Jurkat, Clone E6-1 (cell line): ENCODE measurements at places on chromosomes 6 and 20.
A peak's percentile ranks its signal among the peaks of the same experiment; 100 is the strongest.

DNA sequence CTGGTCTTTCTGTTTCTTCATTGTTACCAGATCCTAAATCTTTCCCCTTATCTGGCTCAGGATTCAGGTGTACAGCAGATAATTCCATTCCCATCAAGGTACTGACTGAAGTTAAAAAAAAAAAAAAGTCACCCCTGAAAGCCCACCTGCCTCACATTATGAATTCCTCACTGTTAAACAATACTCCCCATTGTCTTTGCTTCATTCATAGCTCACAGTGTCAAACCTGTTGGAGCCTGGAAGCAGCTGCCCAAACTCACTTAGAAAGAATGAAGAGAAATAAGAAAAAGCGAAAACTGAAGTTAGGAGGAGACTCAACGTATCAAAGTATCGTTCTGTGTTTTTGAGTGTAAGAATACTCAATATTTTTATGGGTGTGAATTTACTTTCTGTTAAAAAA, 1.8 kb upstream of the DCBLD1 start:
- no peak for DNase-seq

DNA sequence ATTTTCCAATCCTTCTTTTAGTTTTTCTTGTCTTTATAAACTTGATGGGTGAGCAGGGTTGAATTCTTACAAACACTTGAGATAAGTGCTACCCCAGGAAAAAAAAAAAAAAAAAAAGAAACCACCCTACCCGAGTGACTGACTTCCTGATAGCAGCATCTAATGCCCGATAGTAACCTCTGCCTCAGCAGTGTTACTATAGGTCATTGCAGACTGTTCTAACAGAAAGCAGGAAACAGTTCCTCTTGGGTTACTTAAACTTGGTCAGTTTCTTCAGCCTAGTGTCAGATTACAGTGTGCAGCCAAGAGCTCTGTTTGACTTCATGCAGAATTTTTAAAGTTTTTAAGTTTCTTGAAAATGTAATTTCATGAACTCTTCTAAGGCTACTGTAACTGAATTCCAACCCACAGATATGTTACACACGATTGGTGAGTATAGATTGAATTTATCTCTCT, 2.1 kb downstream of the MYLIP start:
- DNase-seq: peak; percentile 47

DNA sequence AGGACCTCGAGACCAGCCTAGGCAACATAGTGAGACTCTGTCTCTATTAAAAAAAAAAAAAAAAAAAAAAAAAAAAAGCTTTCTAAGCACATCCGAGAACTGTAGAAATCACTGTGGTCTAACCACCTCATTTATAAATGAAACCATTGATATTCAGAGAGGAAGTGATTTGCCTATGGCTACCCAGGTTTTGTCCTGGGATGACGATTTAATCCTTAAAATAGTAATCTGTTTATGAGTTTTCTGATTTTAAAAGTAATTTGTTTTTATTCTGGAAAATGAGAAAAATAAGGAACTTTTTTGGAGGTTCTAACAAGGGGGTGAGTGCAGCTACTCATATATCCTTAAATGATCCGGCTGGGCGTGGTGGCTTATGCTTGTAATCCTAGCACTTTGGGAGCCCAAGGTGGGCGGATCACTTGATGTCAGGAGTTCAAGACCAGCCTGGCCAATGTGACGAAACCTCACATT, 6.5 kb upstream of the BTN3A2 start:
- DNase-seq: peak; percentile 73

- no peak for DNase-seq
Measured at GRCh38 chr6:143155681-143156080, 95.0 kb downstream of the AIG1 start.

DNA sequence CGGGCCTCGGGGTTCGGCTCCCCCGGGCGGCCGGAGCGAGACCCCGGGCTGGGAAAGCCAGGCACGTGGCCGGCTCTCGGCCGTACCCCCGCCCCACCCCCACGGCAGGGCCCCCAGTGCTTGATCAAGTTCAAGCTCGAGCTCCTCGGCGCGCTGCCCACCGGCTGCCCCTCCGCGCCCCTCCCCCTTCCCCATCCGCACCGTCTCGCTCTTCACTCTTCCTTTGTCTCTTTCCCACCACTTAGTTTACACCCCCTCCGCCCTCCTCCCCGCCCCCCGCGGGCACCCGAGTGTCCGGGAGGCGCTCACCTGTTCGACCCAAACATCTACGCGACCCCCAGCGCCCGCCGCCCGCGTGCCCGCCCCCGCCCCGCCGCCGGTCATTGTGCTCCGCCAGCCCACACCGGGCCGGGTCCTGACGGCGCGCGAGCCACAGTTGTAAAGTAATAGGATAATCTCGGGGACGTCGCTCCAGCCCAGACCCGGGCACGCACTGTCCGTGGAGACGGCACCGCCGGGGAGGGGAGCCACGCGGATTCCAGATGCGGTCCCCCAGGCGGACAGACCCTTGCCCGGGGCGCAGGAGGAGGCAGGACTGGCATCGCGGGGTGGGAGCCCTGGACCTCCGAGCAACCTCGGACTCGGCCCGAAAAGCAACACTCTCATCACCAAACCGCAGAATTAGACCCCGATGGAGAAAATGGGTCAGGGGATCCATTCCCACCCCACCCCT, 100.7 kb downstream of the NOL4L start:
- DNase-seq: no peak

- no peak for DNase-seq
Measured at GRCh38 chr6:26304797-26305640, 60.0 kb upstream of the BTN3A2 start.

DNA sequence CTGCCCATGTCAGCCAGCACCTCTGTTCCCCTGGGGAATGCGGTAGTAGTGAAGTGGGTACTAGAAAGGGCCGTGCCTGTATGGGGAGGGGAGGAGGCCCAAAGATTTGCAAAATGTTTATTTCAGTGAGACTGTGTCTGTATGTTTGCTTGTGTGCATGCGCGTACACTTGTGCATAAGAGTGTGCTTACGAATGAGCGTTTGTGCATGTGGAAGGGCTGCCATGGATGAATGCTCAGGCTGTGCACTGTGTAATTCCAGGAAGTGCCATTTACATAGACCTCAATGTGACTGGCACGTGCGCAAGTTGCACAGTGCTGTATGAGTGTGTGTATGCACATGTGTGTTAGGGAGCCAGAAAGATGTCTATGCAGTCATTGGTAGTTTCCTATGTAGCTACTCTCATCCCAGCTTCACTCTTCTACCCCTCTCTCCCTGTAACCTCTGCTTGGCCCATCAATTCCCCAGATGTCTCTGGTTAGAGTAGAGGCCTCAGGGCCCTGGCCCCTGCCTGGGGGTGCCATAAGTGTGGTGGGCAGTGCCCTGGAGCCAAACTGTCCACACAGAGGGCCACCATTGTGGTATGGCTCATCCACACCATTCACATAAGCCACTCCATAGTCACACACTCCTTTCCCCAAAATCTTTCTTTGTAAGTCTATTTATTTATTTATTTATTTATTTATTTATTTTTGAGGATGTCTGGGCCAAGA, 26.8 kb upstream of the SLC22A7 start:
- no peak for DNase-seq

DNA sequence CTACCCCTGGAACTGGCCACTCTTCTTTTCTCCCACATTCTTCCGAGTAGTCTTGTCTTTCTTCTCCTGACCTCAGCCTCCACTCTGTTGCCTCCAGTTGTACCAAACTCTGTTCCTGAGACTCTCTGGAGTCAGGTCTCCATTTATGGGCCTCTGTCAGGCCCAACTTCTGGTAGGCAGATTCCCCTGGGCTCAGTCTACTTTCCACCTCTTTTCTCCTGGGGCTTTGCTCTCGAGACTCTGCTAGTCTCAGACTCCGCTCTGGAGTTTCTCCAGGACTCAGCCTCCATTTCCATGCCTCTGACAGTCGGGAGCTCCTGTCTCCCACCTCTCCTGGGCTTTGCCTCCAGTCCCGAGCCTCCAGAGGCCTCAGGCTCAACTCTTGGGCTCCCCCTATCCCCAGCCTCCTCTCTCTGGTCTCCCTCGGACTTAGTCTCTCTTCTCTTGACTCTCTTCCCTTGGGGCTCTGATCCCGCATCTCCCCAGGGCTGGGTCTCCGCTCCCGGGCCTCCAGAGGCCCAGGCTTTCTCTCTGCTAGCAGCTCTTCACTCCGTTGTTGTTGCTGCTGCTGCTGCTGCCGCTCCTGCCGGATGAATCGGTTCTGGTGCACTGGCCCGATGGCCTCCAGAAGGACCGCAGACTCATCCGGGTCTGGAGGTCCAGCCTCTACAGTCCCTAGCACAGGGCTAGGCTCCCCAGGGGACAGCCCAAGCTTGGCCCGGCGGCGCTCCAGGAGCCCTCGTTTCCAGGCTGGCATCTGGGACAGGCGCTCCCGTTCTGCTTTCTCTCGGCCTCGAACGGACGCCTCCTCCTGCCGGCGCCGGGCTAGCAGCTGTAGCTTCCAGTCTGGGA, 1.1 kb downstream of the PPP1R18 start:
- no peak for DNase-seq

GRCh38 chr6:67811239-67812037, 823.6 kb upstream of the ADGRB3 start:
- no peak for DNase-seq

DNA sequence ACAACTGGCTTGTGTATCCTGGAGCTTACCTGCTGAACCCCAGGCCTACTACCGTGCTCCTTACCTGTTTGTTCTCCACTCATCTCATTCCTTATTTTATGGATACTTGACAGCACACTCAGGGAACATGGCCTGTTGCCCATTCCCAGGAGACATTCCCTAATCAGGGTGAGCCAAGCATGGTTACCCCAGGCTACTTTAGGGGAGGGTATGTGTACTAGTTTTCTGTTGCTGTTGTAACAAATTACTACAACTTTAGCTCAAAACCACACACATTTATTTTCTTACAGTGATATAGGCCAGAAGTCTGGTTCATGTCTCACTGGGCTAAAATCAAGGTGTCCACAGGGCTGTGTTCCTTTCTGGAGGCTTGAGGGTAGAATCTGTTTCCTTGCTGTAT, 15.0 kb upstream of the TRAM2 start:
- no peak for DNase-seq

GRCh38 chr6:169641461-169642085, 60.3 kb downstream of the WDR27 start:
- no peak for DNase-seq

DNA sequence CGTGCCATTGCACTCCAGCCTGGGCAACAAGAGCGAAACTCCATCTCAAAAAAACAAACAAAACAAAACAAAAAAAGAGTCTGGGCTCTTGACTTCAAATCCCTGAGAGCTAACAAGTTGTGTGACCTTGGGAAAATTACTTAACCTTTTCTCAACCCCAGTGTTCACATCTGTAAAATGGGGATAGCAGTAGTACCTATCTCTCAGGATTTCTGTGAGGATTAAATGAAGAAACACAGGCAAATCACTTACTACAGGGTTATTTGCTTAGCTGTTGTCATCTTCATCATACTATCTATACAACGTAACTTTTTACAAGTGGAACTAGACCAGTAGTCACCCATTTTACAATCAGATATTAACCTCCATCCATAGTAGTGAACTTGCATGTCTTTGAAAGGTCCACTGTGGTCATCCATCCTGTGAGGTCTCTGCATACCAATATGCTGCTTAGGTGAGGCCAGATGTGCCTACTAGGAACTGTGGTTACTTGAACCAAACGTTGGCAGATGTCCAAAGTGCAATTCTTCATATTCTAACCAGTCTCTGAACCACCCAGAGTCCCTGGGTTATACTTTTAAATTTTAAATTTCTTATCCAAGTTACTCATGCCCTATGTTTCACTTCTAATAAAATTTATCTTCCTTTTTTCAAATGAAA, 128.9 kb upstream of the BEND3 start:
- no peak for DNase-seq

DNA sequence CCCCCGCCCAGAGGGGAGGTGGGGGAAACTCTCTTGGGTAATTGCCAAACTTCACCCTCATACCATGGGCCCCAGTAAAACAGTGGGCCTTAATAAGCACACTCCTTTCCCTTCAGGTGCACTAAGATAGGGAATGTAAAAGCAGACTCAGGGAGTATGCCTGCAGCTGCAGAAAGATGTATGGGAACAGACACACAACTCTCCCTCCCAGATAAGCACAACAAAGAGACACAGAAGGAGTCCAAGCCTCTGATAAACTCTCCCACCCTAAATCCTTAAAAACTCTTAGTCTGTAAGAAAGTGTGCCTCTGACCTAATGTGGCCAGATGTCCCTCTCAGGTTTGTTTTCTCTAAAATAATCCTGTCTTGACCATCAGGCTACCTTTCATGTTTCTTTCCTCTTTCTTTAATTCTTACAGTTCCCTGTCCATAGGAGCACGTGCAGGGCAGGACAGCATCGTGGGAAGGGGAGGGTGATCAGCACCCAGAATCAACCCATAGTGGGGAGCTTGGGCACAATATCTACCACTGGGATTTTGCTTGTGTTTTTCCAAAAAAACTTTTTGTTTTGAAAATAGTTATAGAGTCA, 11.3 kb upstream of the CTCFL start:
- no peak for DNase-seq
